Cardiac muscle cell (in vitro differentiated cells and primary cell): ENCODE measurements at places on chromosomes 3 and 15.

- DNase-seq, result no peak
Measured at GRCh38 chr3:48301800-48302166, 31.7 kb downstream of the SPINK8 start.

DNA sequence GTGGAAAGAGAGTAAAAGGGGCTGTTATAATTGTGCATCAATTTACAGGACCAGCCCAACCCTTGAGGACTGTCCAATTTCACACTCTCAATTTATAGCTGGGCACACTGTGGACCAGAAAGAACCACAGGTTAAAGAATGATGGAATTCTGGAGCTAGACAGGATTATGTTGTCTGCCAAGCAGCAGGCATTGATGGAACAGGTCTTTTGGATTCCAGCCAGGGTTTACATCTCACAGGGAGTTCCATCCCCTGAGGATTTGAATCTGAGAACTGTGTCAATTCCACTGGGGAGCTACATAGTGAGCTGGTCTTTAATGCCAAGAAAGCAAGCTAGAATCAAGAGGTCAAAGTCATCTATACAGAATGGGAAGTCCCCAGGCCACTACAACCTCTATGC lies 389.5 kb upstream of the WNT5A start:
- no peak for DNase-seq

GRCh38 chr15:75069301-75069925 lies 46.0 kb downstream of the PPCDC start:
- no peak for DNase-seq

GRCh38 chr3:104460477-104461406 lies 906.0 kb upstream of the ALCAM start:
- DNase-seq, result peak; percentile 55

DNA sequence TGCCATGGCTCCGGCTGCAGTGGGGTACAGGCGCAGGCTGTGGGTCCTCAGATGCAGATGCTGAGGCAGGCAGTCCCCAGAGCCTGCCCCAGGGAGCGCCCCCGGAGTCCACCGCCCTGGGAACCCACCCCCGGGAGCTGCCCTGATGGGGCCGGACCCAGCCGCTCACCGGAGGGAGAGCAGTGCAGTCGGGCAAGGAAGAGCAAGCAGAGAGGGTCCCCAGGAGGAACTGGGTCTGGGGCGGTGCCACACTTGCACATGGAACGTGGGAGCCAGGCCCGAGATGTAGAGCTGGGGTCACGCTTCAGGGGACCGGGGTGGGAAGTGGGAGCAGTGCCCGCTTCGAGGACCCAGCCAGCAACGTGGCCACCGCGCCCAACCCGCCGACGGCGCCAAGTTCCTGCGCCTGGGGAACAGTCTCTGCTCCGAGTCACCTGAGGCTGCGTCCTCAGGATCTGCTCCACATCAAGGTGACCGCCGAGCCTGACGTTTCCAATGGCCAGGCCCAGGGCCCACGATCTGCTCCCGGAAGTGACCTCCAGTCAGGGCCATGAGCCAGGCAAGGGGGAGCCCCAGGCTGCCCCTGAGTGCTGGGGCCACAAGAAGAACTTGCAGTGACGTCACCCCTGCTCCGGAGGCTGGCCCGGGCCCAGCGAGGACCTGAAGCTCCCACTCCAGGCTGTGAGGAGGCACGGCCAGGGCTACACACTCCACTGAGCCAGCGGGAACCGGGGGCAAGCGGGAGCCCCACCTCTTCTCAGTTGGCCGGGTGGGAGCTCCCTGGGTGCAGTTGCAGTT lies 27.0 kb upstream of the TFG start:
- no peak for DNase-seq

DNA sequence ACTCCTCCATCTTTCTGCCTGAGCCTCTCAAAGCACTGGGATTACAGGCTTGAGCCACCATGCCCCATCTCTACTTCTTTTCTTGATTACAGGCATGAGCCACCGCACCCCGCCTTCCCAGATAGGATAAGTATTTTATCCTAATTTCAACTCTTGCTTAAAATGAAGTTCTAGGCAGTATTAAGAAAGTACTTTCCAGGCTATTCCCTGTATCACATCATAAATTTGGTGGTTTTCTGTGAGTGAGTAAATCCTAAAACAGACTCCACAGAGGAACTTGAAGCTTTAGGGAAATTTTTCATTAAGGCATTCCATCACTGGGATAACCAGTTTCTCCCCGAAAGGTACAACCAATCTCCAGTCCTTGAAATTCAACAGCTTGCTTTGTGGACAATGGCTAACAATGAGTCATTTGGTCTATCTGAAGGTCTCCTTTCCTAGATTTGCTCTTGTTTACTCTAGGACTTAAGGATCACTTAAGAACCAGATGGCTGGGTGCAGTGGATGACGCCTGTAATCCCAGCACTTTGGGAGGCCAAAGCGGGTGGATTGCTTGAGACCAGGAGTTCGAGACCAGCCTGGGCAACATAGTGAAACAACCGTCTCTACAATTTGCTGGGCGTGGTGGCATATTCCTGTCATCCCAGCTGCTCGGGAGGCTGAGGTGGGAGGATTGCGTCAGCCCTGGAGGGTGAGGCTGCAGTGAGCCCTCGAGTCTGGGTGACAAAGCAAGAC lies 49.7 kb upstream of the SKIL start:
- peak; percentile 50 for DNase-seq

- DNase-seq, result peak; percentile 92
Measured at GRCh38 chr3:188780193-188781147, 391.3 kb upstream of the TPRG1 start.

GRCh38 chr3:101518421-101518871 lies 5.4 kb upstream of the SENP7 start:
- DNase-seq, result no peak

DNA sequence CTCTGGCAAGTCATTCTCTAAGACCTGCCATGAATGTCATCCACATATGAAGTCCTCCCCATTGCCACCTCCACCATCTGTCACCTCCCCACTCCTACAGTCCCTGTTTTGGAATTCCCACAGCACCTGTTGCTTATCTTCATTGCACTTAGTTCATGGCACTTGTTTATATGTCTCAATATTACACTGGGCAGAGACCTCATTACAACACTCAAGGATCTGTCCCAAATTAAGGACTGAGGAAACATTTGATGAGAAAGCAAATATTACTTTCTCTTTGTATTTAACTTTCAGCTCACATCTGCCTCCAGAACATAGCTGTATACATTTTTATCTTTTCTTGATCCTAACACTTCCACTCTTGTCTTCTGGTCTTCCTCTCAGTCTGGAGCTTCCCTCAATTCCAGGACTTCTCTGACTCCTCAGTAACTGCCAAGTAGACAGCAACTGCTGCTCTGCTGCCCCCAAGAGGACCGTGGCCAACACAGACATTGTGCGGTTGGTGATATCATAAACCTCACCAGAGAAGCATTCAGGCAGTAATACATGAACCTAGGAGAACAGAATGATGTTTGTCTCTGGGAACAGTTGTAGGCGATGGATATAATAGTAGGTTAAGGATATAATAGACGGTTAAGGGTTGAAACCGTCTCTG lies 45.0 kb upstream of the FGF12 start:
- DNase-seq, result peak; percentile 50

GRCh38 chr3:191087391-191087790 lies 111.7 kb upstream of the OSTN start:
- DNase-seq, result no peak

- DNase-seq, result peak; percentile 62
Measured at GRCh38 chr3:179898024-179898423, 138.7 kb downstream of the PEX5L start.

DNA sequence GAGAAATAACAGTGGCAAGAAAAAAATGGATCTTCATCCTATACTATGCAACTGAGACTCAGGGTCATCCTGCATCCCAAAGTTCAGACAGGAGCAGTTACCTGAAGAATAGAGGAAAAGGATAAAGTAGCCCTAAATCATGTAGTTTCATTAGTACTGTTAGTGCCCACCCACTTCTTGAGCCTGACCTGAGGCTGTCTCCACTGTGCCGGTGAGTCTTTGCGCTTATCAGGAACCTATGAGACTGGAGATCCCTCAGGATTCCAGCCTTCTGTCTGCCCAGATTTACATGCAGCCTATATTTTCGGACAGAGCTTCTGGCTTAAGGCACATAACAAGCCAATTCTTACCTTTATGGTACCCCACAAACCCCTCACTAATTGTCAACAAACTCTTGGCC lies 791.6 kb downstream of the ROBO1 start:
- DNase-seq, result no peak

DNA sequence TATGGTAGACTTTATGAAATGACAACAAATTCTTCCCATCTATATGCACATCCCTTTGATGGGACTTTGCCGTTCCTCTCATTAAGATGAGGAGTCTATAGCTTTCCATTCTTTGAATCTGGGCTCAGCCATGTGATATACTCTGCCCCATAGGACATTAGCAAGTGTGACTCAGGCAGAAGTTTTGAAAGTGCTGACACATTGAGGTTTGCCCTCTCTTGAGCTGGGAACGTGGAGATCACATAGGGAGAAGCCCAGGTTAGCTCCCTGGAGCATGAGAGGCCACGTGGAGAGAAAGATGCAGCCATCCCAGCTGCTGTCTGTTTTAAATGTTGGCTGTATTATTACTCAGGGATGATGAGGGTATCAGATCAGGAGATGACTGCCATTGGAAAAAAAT lies 67.7 kb upstream of the OXTR start:
- no peak for DNase-seq

- no peak for DNase-seq
Measured at GRCh38 chr15:46322753-46323152, 687.9 kb downstream of the SQOR start.

GRCh38 chr15:42133356-42133755 lies 23.1 kb downstream of the PLA2G4F start:
- no peak for DNase-seq

GRCh38 chr3:115839246-115839645 lies 215.9 kb downstream of the GAP43 start:
- DNase-seq, result no peak

DNA sequence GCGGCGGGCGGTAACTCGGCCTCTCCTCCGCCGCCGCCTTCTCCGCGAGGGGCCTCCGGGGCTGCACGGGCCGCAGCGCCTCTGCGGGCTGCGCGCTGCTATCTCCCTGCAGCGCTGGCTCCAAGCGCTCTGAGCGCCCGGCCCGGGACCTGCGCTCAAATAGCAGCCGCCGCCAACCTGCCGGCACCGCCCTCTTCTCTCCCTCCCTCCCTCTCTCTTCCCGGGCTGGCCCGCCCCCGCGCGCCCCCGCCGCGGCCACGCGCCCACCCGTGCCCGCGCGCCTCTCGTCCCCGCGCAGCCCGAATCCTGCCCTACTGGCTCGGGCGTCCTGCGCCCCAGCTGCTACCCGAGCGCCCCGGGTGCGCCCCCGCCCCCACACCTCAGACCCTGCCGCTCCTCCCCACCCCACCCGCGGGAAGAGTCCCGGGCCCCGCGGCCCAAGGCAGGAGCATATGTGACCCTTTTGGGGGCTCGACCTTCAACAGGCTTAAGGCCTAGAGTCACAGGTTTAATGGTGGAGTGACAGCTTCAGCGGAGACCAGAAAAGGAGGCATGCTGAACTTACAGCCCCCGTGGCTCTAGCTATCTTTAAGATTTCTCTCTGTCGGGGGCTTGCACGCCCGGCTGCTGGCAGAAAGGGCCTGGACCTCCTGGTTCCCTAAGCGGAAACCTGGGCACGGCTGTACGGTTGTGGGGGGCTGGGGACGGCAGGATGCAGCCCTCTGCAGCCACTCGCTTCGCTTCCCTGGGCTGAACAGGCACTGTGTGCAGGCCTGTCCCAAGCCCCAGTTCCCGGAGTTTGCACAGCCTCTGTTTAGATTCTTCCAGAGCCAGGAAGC lies at the start of gene CACNA2D2:
Gene CACNA2D2 (minus strand): TSS at position 131 of the 839 bp plus-strand sequence. CDS start 211 bp downstream, outside the sequence.
- DNase-seq, result peak; percentile 86

- DNase-seq, result peak; percentile 65
Measured at GRCh38 chr15:58165661-58166060, 27.5 kb downstream of the AQP9 start.

- DNase-seq, result no peak
Measured at GRCh38 chr15:89217031-89217430, 4.3 kb downstream of the RLBP1 start.

GRCh38 chr3:158091531-158091930 lies 14.7 kb downstream of the SHOX2 start:
- DNase-seq, result peak; percentile 65

GRCh38 chr3:128435058-128435457 lies 31.6 kb downstream of the DNAJB8 start:
- no peak for DNase-seq

- DNase-seq, result no peak
Measured at GRCh38 chr3:192005989-192006388, 545.0 kb downstream of the PYDC2 start.

GRCh38 chr3:184320104-184320445 lies 5.7 kb downstream of the EIF4G1 start:
- peak; percentile 98 for DNase-seq

- DNase-seq, result no peak
Measured at GRCh38 chr15:59419170-59419569, 18.8 kb upstream of the FAM81A start.

GRCh38 chr15:40006646-40007045 lies 32.3 kb downstream of the SRP14 start:
- DNase-seq, result no peak

DNA sequence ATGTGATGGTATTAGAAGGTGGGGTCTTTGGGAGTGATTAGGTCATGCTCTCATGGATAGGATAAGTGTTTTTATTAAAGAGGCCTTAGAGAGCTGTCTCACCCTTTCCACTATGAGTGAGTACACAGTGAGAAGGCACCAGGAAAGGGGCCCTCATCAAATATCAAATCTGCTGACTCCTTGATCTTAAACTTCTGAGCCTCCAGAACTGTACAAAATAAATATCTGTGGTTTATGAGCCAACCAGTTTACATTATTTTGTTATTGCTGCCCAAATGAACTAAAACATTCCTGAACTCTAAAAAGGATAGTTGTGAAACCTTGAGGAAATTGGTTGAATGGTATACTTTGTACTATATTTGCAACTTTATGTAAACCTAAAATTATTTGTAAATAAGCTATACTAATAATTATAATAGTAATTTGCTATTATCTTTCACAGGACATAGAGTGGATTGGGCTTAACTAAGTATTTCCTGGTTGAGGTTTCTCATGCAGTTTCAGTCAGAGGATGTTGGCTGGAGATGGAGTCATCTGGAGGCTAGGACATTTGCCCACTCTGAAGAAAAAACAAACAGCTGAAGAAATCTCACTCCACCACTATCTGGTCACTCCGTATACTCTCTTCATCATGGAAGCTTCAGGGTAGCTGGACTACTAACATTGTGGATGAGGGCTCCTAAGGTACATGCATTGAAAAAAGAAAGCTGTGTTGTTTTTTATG lies 1068.6 kb upstream of the CADM2 start:
- no peak for DNase-seq
